ENCODE measurements at places on chromosomes 2 and 18. TPM values are rescaled to one million over a fixed set of nuclear protein-coding genes. Genes with fewer than 3 reads are reported as not detected.
A peak's percentile ranks its signal among the peaks of the same experiment; 100 is the strongest.

GRCh38 chr2:212914392-212914791, 237.0 kb downstream of the IKZF2 start:
- no peak for DNase-seq

GRCh38 chr2:223692191-223692947, 90.2 kb upstream of the SCG2 start:
- DNase-seq = peak; percentile 51

- DNase-seq = peak; percentile 17
Observed at GRCh38 chr18:48782381-48782861, 168.3 kb downstream of the SMAD7 start.

The CTIF gene
- total RNA-seq = 28.1 TPM

The SNX17 gene
- total RNA-seq = 152 TPM

Data from fibroblast of lung (primary cell).